ENCODE measurements at places on chromosomes 4 and X.

GRCh38 chr4:69986663-69987062 lies 9.1 kb upstream of the STATH start:
- DNase-seq: no peak

GRCh38 chr4:52780206-52780605 lies 29.0 kb upstream of the ERVMER34-1 start:
- no peak for DNase-seq

GRCh38 chr4:45410701-45411210 lies 684.4 kb upstream of the GNPDA2 start:
- no peak for DNase-seq

DNA sequence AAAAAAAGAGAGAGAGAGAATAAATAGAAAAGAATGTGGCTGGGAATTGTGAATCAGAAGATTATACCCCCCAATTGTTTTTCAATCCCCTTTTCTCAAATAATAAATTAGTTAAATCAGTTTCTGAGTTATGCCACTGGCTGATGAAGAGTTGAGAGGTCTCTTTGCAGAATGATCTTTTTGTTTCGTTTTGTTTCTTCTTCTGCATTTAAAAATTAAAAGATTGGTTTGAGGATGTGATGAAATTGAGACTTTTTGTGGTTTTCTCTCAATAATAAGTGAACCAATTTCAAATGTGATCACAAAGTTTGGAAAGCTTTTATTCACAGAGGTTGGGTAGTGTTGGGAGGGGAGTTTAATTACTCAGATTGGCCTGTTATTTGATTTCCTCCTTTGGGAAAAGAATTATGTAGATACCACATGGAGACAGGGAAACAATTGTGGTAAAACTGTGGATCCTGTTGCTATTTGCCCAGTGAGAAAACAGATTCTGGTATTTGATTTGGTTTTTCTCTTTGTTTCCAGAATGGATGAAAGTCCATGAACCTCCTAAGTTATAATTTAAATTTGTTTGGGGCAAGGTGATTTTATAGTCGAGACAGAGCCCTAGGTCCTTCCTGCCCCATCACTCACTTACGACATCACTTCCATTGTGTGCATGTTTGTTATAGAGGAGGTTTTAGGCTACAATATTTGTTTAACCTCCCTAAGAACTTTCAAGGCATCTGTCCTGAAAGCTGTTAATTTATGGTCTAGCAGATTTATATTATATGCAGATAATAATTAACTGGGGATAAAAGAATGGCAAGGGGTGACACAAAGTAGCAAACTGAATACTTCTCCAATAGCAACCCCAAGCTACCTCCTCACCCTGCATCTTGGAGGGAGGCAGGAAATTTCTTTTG lies 92.0 kb upstream of the BMPR1B start:
- DNase-seq: no peak

DNA sequence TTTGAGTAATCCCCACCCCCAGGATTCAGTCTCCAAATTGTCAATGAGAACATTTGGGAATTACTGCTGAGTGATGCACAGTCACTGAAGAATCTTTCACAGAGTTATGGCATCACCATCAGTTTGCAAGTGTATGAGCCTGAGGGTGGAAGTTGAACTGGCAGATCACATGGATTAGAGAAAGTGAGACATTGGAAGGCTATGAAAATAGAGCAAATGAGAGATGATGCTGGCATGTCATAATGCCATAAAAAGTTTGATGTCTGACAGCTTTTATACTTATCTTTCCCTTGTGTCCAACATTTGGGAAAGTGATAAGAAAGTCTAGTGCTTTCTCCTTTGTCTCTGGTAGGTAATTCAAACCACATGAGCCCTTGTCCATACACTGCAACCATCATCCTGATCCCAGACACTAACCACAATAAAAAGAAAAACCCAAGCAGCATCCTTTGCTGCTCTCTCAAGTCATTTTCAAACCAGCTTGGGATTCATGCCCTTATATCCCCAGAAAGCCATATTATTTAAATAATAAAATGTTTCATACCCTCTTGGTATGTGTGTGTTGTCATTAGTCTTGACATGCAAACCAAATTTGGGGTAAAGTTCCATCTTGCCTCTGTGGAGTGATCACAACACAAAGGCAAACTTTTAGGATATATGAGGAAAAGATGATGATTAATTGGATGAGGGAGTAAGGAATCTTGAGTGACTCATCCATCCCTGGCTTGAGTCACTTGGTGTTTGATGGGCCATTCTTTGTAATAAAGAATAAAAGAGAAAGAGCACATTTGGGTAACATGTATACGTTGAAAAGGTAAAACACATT lies 438.9 kb downstream of the GRXCR1 start:
- no peak for DNase-seq

- no peak for DNase-seq
Observed at GRCh38 chr4:187387739-187388138, 607.8 kb upstream of the ZFP42 start.

DNA sequence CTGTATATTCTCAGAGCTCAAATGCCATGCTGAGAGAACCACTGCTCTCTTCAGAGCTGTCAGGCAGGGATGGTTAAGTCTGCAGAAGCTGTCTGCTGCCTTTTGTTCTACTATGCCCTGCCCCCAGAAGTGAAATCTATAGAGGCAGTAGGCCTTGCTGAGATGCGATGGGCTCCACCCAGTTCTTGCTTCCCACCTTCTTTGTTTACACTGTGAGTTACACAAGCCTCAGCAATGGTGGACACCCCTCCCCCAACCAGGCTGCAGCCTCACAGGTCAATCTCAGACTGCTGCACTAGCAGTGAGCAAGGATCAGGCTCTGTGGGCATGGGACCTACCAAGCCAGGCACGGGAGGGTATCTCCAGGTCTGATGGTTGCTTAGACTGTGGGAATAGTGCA lies 271.6 kb downstream of the CENPC start:
- DNase-seq: no peak

DNA sequence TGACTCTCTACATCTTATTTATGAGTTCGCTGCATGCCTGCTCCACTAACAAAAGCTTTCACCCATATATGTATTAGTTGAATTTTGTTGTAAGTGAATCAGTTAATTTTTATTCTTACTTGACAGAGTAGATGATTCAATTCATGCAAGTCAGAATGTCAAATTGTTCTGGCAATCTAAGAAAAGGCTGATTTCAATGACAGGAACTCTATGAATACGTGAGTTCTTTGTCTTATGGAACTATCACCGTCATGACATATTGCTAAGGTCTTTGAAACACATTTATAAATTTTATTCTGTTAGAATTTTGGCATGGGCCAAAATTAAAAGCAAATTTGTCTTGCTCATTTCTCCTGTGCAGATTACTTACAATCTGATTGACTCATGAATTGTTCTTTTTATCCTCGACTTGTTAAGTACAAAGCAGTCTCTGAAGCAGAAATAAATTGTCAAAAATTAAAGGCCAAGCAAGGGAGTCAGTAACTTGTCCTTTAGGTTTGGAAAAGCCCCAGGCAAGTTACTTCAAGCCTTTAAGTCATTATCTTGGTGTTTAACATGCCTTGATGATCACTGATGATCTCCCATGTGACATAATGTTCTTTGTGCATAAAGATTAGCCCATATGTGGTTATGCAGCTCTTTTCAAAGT lies 89.0 kb upstream of the GC start:
- DNase-seq: no peak

GRCh38 chrX:119549327-119550016 lies 15.7 kb downstream of the STEEP1 start:
- DNase-seq: no peak

DNA sequence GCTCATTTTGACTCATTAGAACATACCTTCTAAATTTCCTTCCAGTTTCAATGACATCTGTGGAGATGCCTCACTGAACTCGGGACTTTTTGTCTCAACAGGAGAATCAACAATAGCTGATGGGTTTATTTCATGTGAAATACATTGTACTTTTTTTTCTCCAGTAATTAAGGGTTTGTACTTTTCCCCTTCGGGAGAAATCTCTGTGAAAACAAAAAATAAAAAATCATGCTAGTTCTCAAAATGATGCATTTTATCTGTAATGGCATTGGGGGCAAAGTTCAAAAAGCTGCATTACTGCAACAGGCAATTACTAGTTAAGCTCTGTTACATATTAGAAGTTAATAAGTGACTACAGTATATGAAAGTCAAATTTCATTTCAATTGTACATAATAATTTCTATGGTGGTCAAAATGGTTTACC lies 167.3 kb upstream of the SH3RF1 start:
- DNase-seq: no peak

- no peak for DNase-seq
Observed at GRCh38 chr4:7201420-7202305, 9.3 kb downstream of the SORCS2 start.

GRCh38 chr4:70946939-70947338 lies 44.8 kb downstream of the MOB1B start:
- no peak for DNase-seq

DNA sequence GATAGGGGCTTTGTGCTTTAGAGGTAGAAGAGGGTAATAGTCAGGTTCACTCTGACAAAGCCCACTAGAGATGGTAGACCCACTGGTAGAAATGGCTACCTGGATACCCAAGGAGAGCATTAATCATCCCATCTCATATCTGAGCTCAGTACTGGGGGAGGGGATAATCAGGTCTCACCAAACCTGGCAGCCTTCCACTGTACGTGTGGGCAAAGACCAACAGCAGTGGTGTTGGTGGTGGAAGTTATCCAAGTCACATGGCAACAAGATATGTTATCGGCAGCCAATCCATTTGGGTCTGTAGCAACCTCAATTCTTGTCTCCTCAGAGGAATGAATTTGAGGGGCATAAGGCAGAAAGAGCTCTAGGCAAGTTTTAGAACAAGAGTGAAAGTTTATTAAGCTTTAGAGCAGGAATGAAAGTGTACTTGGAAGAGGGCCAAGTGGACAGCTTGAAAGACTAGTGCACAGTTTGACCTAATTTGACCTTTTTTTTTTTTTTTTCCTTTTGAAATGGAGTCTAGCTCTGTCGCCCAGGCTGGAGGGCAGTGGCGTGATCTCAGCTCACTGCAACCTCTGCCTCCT lies 67.0 kb upstream of the CXCL13 start:
- DNase-seq: no peak

DNA sequence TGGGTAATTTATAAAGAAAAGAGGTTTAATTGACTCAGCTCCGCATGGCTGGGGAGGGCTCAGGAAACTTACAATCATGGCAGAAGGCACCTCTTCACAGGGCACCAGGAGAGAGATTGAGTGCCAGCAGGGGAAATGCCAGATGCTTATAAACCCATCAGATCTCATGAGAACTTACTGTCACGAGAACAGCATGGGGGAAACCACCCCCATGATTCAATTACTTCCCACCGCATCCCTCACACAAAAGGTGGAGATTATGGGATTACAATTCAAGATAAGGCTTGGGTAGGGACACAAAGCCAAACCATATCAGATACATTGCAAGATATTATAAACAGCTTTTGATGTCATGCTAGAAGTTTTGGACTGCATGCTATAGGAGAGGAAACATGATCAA lies 204.3 kb downstream of the VEGFC start:
- no peak for DNase-seq

DNA sequence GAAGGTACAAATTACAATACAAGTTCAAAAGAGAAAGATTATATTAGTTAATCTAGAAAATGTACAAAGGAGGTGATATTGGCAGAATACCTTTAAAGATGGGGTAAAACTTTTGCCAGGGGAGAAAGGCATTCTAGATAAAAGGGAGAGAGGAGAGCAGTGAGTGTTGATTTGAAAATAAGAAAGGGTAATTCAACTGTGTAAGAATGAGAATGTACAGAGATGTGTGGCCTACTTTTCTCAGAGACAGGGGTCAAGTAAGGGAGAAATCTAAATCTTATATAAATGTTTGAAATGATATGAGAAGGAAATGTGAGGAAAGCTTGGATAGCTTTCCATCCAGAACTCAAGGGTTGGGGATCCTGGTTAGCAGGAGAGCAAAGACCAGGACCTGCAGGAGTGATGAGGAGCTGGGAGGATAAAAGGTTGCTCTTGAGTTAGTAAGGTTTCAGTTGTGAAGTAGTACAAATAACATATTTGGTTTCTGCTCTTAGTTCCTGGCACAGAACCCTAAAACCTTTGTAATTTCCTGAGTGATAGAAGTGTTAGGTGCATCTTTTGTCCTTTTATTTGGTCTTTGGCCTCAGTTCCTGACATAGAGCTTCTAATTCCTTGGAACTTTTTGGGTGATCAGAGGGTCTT lies 489.9 kb downstream of the INPP4B start:
- DNase-seq: no peak

- no peak for DNase-seq
Observed at GRCh38 chrX:7378406-7378805, 230.5 kb upstream of the PUDP start.

DNA sequence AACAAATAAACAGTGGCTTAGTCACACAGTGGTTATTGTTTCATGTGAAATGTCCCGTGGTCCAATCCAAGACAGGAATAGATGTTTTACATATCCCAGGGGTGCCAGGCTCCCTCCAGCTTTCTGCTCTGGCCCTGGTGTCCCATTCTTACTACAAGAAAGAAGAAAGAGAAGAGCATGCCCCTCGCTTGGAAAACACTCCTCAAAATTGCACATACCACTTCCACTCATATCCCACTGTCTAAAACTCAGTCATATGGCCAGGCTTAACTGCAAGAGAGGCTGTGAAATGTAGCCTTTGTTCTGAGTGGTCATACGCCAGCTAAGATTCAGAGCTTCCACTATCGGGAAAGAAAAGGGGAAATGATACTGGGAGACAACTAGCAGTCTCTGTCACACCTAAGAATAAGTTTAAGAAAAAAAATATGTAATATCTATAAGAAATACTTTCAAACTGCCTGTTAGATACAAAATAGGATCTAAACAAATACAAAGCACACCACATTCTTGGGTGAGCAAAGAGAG lies 306.8 kb upstream of the FAM241A start:
- no peak for DNase-seq

DNA sequence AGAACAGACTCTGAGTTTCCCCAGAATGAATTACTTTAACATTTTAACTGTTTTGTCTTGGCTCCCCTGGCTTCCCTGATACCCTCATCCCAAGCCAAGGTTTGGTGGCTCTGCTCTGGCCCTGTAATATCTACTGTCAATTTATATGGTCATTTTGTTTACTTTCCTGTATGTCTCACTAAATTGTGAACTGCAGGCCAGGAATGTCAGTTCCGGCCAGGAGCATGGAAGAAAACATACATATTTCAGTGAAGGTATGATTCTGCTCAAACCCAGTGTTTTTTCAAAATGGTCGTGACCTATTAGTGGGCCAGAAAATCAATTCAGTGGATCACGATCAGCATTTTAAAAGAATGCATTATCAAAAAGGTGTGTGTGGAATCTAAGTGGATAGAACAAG lies 1.2 kb downstream of the RPGR start:
- DNase-seq: no peak

GRCh38 chrX:68589372-68589753 lies 58.1 kb upstream of the STARD8 start:
- DNase-seq: no peak

GRCh38 chr4:111512081-111512783 lies 633.0 kb upstream of the FAM241A start:
- no peak for DNase-seq

GRCh38 chrX:88425739-88426138 lies 321.3 kb upstream of the CPXCR1 start:
- no peak for DNase-seq

Measured in D721Med (cell line).